HCEC 1CT (cell line): ENCODE measurements at places on chromosomes 4 and X.

- DNase-seq: no peak
These were observed 2.9 kb downstream of the ADRA2C start for GRCh38 chr4:3768842-3769641.

- DNase-seq: no peak
These were observed 54.1 kb upstream of the DHRSX start for GRCh38 chrX:2554891-2555290.

DNA sequence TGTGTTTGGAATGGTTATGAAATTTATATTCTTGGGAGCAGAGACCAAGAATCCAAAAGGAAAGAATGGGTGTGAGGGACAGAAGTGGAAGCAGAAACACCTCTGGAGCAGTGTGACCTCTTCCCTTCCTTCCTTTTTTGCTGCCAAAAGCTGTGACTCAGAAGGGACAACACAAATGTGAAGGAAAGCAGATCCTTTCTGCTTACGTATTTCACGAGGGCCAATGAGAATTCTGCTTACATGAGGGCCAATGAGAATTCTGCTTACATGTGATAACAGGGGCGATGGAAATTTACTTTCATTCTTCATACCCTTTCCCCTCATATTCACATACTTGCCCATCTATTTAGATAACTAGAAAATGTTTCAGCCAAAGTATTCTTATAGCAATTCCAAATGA lies 404.6 kb downstream of the PRDM5 start:
- peak; percentile 68 for DNase-seq

DNA sequence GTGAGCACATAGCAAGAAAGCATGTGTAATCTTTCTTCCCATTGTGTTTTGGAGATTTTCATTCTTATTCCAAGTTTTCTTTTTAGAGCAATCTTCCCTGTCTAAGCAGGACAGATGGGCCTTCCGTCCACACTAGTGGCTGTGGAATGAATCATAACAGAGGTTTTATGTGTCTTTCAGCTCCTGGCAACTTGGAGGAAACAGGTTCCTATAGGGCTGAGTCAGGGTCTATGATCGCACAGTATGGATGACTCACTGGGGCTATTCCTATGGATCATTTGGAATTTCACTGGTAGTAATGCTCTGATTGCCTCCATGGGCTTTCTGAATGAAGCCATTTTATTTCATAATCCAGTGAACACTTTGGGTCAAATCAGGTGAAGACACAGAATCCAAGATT lies 51.8 kb upstream of the CBLL2 start:
- DNase-seq: peak; percentile 70
